ENCODE measurements at places on chromosomes 7 and 10. TPM values are rescaled to one million over a fixed set of nuclear protein-coding genes. Genes with fewer than 3 reads are reported as not detected.

Gene CPEB3
- total RNA-seq, result 0.52 TPM

Gene TCAF2
- 0.75 TPM for total RNA-seq

Gene GRB10
- total RNA-seq, result 54.0 TPM

Gene EIF4H
- total RNA-seq, result 326 TPM

Gene UPK3B
- total RNA-seq, result 18.7 TPM

Gene MMRN2
- total RNA-seq, result 0.95 TPM

Gene ASIC3
- total RNA-seq, result 9.5 TPM

Gene OR9A2
- not detected for total RNA-seq

Gene NEUROG3
- total RNA-seq, result not detected

Gene PNLIP
- total RNA-seq, result not detected

Gene ZNF438
- 2.3 TPM for total RNA-seq

Gene CYP26A1
- 3.9 TPM for total RNA-seq

Gene CASD1
- 6.6 TPM for total RNA-seq

Gene ITIH2
- total RNA-seq, result 0.27 TPM

Gene CTAGE6
- not detected for total RNA-seq

Gene TMEM229A
- not detected for total RNA-seq

Gene CRHR2
- total RNA-seq, result not detected

Gene ANKRD30A
- 1.0 TPM for total RNA-seq

Gene TLX1
- not detected for total RNA-seq

Gene AMPH
- 0.18 TPM for total RNA-seq

Gene SPDYE8
- total RNA-seq, result not detected

Gene SVOPL
- not detected for total RNA-seq

Gene NUDT1
- 98.7 TPM for total RNA-seq

Gene MNX1
- total RNA-seq, result 4.1 TPM

Gene CALN1
- not detected for total RNA-seq

Gene VENTX
- not detected for total RNA-seq

Gene LHFPL3
- not detected for total RNA-seq

Gene TUBAL3
- total RNA-seq, result 0.33 TPM

Gene GDF10
- not detected for total RNA-seq

Gene CLDN3
- 3.9 TPM for total RNA-seq

Gene ZNF467
- 1.4 TPM for total RNA-seq

Gene TMEM26
- not detected for total RNA-seq

Gene CDK14
- total RNA-seq, result 0.56 TPM

Gene ANTXRL
- 0.43 TPM for total RNA-seq

Gene FLNC
- total RNA-seq, result 7.3 TPM

Gene ZNF783
- 4.0 TPM for total RNA-seq

Data from A549 treated with ZK216348 at 1 μM for 4 hours (cell line).